Stimulated activated CD8-positive, alpha-beta memory T cell treated with anti-CD3 and anti-CD28 coated beads, Interleukin-4, amount 100 ng/mL, for 24 hours (primary cell): ENCODE measurements at places on chromosomes 3 and 15.

DNA sequence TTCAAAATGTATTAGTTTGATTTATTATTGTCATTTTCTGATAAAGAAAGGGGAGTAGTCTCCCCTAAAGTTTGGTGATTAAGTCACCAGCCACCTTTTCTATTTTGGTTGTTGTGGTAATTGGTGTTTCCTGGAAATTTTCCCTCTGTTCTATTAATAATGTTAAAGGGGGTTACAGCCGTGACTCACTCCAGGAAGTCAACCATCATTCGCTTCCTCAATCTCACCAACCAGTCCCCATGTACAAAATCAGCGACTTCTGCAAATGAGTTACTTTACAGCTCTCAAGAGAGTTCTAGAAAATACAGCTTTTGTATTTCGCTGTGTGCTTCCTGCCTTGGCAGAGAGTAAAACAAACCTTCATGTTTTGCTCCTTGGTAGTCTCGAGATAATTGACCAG is 285.1 kb downstream of the LPP start:
- peak; percentile 7 for DNase-seq

- DNase-seq, result no peak
Measured at GRCh38 chr3:179840985-179841384, 188.1 kb downstream of the USP13 start.

GRCh38 chr3:49025793-49026520 is 3.2 kb downstream of the IMPDH2 start:
- no peak for DNase-seq

DNA sequence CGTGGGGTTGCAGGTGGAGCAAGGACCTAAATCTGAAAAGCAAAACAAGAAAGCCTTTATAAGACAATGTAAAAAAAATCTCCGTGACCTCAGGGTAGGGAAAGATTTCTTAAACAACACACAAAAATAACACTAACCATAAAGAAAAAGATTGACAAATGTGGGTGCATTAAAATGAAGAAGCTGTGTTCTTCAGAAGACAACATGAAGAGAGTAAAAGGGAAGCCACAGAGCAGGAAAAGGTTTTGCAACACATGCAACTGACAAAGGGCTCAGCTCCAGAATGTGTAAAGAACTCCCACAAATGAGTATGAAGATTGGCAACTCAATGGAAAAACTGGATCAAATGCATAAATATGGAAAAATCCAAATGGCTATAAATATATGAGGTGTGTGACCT is 74.2 kb downstream of the MAGEF1 start:
- DNase-seq, result no peak

DNA sequence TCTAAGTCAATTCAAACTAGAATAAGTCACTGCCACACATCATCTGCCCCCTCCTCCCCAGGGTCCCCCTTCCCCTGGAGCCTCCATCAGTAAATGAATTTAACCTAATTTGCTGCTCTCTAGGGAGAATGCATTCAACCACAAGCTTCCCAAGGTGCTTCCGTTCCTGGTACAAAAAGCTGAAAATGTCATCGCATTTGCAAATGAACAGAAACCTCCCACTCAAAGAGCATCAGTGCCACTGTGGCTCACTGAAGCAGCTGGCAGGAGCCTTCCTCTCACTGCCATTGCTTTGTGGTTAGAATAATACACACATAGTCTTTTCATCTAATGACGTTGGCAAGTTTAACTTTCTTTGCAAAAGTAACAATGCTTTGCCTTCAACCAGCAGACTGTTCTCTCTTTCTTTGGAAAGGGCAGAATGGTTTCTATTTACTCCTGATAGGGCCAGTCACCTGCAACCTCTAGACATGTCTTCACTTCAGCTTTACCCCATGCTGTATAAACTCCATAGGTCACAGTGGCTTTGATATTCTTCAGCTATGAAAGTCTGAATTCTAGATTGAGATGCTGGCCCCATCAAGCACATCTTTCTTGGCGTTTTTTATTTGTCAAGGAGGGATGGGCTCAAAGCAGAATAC is 238.1 kb downstream of the CPNE4 start:
- no peak for DNase-seq

DNA sequence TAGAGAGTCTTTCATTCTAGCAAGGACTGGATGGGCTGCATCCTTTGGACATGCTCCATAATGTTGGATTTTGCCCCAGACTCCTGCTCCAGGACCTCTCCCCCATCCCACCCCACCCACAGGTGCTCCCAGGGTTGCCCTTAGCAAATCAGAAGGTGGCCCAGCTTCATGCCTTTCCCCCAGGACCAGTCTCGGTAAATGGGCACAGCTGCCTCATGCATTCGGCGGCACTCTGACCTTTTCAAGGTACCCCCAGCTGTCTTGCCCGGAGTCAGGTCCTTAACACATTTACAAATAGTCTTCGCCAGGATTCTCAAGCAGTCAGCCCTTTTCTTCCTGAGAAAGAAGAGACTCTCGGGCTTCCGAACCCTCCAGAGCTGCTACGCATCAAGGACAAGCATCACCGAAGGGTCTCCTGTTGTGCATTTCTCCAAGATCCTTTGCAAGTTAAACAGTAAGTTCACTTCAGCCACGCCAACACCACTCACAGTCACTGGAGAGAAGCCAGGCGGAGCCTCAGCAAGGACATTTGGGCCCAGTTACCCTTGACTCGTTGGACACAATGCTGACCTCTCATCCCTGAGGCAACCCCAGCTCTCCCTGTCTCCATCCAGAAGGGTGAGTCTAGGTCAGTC is 287.8 kb downstream of the FAM43A start:
- no peak for DNase-seq

- DNase-seq, result no peak
Measured at GRCh38 chr15:47410247-47410646, 307.1 kb upstream of the SEMA6D start.

GRCh38 chr3:71728632-71729342 is 3.6 kb upstream of the EIF4E3 start:
- DNase-seq, result no peak

- DNase-seq, result no peak
Measured at GRCh38 chr3:187974871-187975271, 179.1 kb upstream of the LPP start.

- DNase-seq, result no peak
Measured at GRCh38 chr3:149717391-149718056, 34.8 kb downstream of the COMMD2 start.

DNA sequence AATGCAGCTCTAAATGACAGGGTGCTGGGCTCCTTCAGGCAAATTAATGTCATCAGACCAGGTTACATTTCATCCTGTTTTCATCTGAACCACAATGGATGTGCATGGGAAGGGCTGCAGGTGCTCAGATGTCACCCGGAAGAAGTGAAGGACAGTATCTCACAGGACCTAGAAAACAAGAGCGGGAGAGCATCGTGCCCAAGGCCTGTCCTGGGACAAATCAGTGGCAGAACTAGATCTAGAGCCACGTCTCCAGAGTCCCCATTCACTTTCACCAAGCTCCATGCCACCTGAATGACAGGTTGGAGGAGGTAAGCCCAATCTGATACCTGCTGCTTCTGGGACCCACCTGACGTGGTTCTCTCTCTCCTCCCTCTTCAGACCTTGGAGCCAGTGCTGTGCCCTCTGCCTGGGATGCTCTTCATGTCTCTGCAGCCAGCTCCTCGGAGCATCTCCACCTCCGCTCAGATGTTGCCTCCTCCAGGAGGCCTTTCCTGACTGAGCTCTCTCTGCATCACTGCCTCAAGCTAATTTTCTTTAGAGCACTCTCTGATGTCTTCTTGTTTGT is 77.3 kb downstream of the CPN2 start:
- no peak for DNase-seq

DNA sequence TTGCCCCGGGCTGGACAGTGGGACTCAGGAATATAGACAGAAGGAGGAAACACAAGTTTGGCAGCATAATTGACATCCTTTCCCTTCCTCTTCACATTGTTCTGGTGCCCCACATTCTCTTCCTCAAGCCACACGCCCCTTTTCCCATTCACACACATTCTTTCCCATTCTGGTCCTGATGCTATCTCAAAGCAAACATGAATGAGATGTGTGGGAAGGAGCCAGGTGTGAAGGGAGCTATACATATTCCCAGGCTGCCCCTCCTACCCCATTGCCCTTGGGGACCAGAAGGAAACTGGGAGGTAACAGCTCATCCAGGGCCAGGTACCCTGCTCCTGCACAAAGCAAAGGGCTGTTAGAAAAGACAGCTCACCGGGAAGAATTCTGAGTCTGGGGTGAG is 23.4 kb upstream of the CLK3 start:
- DNase-seq, result no peak
